ENCODE measurements at places on chromosomes 3 and 15. TPM values are rescaled to one million over a fixed set of nuclear protein-coding genes. Genes with fewer than 3 reads are reported as not detected.

DNA sequence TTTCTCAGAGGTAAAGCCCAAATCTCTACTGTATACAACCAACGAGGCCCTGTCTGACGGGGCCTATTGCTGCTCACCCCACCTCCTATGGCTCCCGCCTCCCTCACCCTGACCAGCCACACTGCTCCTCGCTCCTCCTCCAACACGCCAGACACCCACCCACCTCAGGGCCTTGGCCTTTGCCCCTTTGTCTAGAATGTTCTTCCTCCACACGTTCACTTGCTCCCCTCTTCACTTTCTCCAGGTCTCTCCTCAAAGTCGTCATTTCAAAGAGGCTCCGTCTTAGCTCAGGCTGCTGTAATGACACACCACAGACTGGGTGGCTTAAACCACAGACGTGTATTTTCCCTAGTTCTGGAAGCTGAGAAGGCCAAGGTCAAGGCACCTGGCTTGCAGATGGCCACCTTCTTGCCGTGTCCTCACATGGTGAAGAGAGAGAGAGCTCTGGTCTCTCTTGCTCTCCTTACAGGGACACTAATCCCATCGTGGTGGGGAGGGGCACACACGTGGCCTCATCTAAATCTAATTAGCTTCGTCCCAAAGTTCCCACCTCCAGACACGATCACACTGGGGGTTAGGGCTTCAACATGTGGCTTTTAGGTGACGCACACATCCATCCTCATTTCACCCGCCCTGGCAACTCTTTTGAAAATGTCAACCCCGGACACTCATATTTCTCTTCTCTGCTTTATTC lies 98.2 kb downstream of the TLE3 start:
- DNase-seq: no peak

DNA sequence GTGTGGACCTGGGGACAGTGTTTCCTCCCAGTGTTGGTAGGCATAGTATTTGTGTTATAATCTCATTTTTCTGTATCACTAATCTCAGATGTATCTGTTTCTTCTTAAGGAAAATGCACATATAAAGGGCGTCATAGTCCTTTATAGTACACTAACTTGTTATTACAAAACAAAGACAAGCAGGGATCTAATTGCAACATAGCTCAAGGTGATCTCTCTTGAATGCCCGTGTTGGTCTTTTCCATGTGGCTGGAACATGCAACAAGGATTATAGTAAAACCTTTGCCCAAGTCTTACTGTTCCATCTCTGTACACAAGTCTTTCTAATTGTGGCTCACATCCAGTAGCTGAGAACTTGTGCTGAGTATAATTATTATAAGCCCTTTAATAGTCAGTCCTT lies 3.5 kb upstream of the GPR87 start:
- DNase-seq: no peak

LRRC49 gene
- total RNA-seq: not detected

DNA sequence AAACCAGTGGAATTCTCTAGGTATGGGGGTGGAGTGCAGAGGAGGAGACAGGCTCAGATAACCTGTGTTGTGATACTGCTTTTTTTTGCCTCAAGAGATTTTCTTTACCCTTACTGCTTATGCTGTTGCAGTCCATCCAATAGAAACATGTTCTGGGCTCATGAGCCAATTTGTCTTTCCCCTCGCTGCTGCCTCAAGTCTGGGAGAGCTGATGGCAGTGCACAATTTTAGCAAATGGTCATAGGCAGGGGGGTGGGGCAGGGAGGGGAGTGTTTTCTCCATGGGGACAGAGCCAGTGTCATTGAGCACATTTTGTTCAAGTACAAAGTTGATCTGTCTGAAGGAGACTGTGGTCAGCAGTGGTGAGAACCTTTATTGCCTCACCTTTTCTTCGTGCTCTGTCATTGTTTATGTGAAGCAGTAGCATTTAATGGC lies 134.9 kb downstream of the MBNL1 start:
- no peak for DNase-seq

DNA sequence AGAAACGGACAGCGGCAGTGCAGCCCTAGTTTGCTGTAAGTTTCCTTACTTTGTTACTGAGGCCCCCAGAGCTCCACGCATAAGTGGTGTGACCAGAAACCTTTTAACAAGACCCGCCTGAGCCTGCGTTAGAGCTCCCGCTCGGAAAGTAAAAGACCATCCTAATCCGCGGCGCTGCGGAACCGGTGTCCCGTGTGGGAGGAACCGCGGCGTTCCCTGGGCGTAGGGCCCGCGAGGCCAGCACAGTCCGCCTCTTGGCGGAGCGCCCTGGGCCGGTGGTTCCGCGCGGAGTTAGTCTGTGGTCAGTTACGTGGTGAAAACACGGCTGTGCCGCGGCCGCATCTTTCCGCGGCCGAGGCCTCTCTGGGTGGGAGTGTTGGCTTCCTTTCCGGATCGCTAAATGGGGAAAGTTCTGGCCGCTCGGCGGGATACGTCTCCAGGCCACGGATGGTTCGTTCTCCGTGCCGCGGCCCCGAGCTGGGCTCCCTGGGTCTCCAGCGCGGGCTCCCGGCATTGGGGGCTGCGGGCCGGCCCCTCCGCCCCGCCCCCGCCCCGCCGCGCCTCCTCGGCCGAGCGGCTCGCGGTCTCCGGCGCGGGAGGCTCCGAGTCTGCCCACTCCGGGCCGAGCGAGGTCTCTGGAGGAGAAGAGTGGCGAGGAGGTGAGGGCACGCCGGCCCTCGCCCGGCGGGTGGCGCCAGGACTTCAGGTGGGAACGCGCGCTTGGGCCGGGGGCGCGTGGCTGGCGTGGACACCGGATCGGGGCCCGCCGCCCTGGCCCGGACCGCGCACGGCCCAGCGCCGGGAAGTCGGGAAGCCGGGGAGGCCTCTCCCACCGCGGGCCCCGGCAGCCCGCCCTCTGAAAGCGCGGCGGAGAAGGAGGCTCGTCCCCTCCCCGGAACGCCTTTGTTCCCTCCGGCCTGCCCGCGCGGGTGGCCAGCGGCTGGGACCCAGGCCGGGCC lies 754 bp downstream of the B3GNT5 start:
- no peak for DNase-seq

ANKUB1 gene
- total RNA-seq: not detected

IGSF10 gene
- not detected for total RNA-seq

GRCh38 chr3:12467746-12468145 lies 16.5 kb upstream of the TSEN2 start:
- no peak for DNase-seq

DNA sequence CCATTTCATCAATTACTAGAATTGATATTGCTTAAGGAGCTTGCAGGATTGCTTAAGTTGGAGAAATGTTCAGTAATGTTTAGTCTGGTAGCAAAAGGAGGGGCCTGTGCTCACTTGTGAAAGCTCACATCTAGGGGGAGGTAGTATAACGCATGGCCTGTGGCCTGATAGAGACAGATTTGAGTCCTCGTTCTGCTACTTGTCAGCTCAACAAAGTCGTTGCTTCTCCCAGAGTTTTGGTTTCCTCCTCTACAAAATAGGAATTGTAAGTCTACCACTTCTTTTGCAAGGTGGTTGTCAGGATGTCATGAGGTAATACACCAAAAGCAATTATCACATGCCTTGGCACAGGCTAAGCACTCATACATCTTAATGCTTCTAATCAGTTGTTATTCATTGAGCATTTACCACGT lies 1.3 kb downstream of the ST3GAL6 start:
- no peak for DNase-seq

TMC3 gene
- not detected for total RNA-seq

Data from CD4-positive, CD25-positive, alpha-beta regulatory T cell (primary cell).